KBM-7 (cell line): ENCODE measurements at places on chromosomes 5 and 9.

DNA sequence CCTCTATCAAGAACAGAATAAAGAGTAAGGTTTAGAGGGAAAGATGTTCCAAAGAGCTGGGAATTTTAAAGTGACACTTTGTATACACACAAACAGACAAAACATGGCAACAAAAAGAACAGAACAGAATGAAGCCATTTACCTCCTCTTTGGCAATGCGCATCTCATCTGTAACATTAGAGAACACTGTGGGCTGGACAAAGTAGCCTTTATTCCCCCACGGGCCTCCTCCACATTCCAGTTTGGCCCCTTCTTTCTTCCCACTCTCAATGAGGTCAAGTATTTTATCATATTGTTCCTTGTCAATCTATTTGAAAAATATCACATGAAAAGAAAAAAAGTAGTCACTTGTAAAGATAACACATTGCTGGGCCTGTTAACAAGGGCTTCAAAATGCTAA lies 41.0 kb downstream of the ALDH1A1 start:
- no peak for DNase-seq

GRCh38 chr9:8364026-8364752 lies 564.6 kb upstream of the DMAC1 start:
- no peak for DNase-seq

GRCh38 chr5:57727591-57727990 lies 245.0 kb upstream of the ACTBL2 start:
- no peak for DNase-seq

DNA sequence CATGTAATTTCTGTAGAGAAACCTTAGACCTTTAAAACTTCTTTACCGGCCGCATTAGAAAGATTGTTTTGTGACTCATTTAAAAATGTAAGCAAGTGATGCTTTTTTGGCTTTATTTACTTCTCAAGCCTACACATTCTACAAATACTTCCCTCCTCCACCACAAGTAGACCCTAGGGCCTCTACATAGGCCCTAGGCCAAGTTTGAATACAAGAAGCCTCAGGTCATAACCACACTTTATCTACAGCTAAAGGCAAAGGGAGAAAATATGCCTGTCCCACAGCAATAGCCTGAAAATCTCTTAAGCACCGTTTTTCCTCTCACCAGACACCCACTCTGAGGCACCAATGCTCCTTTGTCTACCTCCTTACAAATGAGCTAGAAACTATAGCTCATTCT lies 53.9 kb downstream of the CSNK1A1 start:
- DNase-seq, result no peak

GRCh38 chr5:135670588-135670987 lies 91.8 kb upstream of the CXCL14 start:
- DNase-seq, result no peak
